MG63 (cell line): ENCODE measurements at places on chromosomes 2 and 18.

DNA sequence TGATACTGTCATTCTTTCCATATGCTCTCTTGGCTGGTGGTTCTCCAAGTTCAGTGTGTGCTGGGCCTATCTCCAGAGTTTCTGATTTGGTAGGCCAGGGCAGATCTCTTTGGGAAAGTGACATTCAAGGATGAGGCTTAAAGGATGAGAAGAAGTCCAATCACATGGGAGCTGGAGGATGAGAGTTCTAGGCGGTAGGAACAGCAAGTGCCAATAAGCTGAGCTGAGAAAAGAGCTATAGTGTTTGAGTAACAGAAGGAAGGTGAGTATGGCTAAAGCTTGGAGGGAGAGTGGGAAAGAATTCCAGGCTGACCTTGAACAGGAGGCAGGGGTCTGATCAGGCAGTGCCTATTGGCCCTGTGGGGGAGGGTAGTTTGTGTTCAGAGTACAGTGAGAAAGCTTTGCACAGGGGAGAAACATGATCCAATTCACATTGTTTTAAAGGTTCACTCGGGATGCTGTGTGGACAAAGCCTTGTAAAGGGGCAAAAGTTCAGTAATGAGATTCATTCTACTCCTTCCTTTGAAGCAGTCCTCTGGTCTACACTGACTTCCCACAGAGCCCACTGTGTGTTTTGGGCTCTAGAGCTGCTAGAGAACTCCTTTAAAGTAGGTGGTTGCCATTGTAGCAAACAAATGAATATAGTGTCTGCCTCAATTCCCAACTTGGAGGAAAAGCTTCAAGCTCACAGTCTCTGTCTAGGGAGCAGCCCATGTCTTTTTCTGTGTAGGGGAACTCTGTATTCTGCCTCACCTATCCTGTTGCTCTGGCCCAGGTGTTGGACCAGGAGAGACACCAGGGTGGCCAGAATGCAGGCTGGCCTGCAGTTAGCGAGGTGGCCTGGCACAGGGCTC, 81.8 kb downstream of the FASTKD2 start:
- DNase-seq, result peak; percentile 8

DNA sequence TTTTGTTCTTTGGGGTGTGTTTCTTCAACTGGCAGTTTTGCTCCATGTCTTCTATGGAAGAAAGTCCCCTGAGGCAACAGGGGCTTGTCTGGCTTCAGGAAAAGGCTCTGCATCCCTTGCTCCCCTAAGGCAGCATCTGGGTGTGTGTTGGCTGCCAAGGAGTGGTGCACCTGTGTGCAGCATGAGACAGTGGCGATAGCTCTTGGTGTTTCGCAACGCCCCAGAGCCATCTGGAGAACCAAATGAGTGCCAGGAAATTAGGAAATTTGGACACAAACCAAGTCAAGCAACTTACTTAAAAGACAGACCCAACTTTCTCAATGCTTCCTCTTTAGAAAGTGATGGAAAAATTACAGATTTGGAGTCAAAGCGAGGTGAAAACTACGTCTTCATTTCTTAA, 1044.4 kb upstream of the CNTNAP5 start:
- no peak for DNase-seq

- DNase-seq, result no peak
These were observed 43.4 kb downstream of the MBP start for GRCh38 chr18:77088963-77089722.

DNA sequence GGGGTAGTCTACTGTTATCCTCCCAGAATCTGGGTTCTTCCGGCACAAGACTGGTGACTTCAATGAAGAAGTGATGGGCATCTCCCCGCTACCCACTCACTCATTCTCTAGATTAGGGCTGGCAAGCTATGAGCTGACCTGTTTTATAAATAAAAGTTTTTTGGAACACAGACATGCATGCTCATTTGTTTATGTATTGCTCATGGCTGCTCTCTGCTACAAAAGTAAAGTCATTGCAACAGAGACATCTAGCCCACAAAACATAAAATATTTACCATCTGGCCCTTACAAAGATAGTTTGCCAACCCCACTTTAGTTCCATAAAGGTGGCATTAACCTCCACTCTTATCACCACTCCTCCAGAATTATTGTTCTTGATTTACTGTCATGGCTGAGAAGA, 39.1 kb upstream of the SPATS2L start:
- no peak for DNase-seq

- no peak for DNase-seq
These were observed 34.4 kb downstream of the VRK2 start for GRCh38 chr2:58081000-58081399.
